ENCODE measurements at places on chromosomes 3 and 15. TPM values are rescaled to one million over a fixed set of nuclear protein-coding genes. Genes with fewer than 3 reads are reported as not detected.

DNA sequence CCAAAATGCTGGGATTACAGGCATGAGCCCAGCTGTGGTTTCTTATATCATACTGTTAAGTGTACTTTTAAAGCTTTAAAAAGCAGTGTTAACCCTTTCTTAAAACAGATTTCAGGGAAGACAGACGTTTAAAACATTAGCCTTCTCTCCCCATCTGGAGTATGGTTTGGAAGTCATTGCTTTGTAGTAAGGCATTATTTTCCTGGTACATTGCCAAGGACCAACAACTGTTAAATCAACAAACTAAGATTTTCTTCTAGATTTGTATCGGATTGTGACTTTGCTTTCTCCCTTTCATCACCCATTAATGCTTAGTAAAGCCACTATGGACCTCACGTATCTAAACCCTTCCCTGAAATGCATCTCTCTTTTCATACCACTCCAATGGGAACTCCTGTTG, 50.5 kb downstream of the UBE2E1 start:
- H3K27me3 ChIP-seq, result no peaks in the 10 kb centered on the region
- no peak for DNase-seq
- no peak overlapping the region for H3K4me3 ChIP-seq
- H3K36me3 ChIP-seq, result peaks cover 25% of the 10 kb centered on the region
- H3K4me1 ChIP-seq, result peaks cover 31% of the 10 kb centered on the region

- peaks cover 57% of the 10 kb centered on the region for H3K4me1 ChIP-seq
- peaks cover 25% of the 10 kb centered on the region for H3K36me3 ChIP-seq
- peak; percentile 77 for DNase-seq
- H3K4me3 ChIP-seq, result peak overlapping the region; percentile 93
Measured at GRCh38 chr3:30607032-30607833, 832 bp downstream of the TGFBR2 start.

DNA sequence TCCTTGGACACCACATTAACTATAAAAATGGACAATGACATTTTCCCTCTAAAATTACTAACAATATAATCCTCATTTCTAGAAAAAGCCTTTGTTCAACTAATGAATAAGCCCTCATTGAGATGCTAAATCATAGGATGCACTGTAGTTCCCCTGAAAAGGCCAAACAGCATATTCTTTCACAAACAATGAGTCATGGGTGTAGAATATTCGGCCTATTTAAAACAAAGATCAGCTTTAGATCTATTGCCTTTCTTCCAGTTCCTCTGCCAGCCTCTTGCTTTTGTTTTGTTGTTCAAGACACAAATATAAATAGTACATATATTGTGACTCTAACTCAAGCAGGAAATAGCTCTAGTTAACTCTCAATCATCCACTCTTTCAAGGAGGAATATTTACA, 82.5 kb downstream of the ADAM10 start:
- no peaks in the 10 kb centered on the region for H3K27me3 ChIP-seq
- peaks cover 4% of the 10 kb centered on the region for H3K4me1 ChIP-seq
- peaks cover 57% of the 10 kb centered on the region for H3K36me3 ChIP-seq
- no peak overlapping the region for H3K4me3 ChIP-seq
- no peak overlapping the region for H3K27ac ChIP-seq
- no peak for DNase-seq

GRCh38 chr15:63986185-63986680, 60.1 kb downstream of the DAPK2 start:
- H3K4me3 ChIP-seq, result no peak overlapping the region
- DNase-seq, result no peak
- H3K27me3 ChIP-seq, result peaks cover 2% of the 10 kb centered on the region
- H3K36me3 ChIP-seq, result no peaks in the 10 kb centered on the region
- peaks cover 6% of the 10 kb centered on the region for H3K4me1 ChIP-seq

GRCh38 chr3:177781686-177782161, 584.4 kb upstream of the TBL1XR1 start:
- H3K4me3 ChIP-seq, result no peak overlapping the region
- no peak overlapping the region for H3K27ac ChIP-seq
- H3K4me1 ChIP-seq, result peaks cover 17% of the 10 kb centered on the region
- peaks cover 10% of the 10 kb centered on the region for H3K36me3 ChIP-seq
- DNase-seq, result no peak

DNA sequence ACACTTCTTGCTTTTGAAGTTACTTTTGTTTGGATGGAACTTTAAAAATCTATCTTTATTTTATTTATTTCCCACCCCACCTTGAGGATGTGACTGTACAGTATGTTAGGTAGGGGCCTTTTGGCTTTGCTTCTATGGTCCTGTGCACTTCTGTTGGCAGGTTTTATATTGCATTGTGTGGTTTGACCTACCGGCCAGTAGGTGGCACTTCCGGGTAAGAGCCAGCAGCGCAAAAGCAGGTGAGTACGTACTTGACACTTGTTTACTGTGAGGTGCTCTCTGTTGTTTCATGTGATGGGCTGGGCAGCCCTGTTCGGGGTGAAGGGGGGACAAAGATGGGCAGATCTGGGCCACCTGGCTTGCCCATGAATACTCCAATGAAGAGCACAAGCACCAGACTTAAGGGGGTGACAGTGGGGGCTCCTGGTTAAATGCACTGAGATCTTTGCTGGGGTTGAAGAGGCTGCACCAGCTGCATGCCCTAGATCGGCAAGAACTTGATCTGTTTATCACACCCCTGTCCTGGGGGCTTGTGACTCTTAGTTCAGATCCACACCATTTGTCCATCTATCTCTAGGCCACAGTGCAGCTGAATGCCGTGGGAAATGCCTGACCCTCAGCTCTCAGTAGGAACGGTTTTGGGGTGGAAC, 131.6 kb downstream of the NLGN1 start:
- H3K4me3 ChIP-seq, result no peak overlapping the region
- no peak overlapping the region for H3K27ac ChIP-seq
- no peaks in the 10 kb centered on the region for H3K36me3 ChIP-seq
- H3K4me1 ChIP-seq, result no peaks in the 10 kb centered on the region
- DNase-seq, result no peak

GRCh38 chr3:13844911-13845310, 35.0 kb downstream of the WNT7A start:
- no peaks in the 10 kb centered on the region for H3K4me1 ChIP-seq
- H3K4me3 ChIP-seq, result no peak overlapping the region
- H3K36me3 ChIP-seq, result no peaks in the 10 kb centered on the region
- H3K27me3 ChIP-seq, result no peaks in the 10 kb centered on the region
- no peak for DNase-seq

- DNase-seq, result no peak
- peaks cover 8% of the 10 kb centered on the region for H3K4me1 ChIP-seq
- no peak overlapping the region for H3K27ac ChIP-seq
- no peaks in the 10 kb centered on the region for H3K36me3 ChIP-seq
- no peak overlapping the region for H3K4me3 ChIP-seq
- peaks cover 8% of the 10 kb centered on the region for H3K27me3 ChIP-seq
Measured at GRCh38 chr3:134360046-134360445, 14.2 kb downstream of the AMOTL2 start.

DNA sequence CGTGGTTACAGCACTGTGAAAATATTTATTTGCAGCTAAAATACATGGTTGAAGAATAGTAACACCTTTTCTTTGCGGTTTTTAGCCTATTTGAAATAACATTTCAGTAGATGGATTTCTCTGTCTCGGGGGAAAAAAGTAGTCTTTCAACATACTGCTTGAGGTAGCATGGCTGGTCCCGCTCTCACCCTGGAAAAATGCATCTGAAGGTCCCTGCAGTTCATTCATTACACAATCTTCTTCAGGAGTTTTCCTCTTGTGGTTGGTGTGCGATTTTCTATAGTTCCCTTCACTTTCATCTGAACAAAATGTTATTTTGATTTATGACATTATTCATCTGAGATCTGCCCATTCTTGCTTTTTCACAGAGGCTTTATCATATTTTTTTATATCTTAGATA, 75.9 kb downstream of the STRIT1 start:
- no peaks in the 10 kb centered on the region for H3K4me1 ChIP-seq
- DNase-seq, result no peak
- H3K36me3 ChIP-seq, result no peaks in the 10 kb centered on the region
- no peak overlapping the region for H3K4me3 ChIP-seq

- peaks cover 44% of the 10 kb centered on the region for H3K27me3 ChIP-seq
- DNase-seq, result no peak
- H3K4me1 ChIP-seq, result peaks cover 13% of the 10 kb centered on the region
Measured at GRCh38 chr3:39805650-39806049, 3.8 kb upstream of the MYRIP start.

DNA sequence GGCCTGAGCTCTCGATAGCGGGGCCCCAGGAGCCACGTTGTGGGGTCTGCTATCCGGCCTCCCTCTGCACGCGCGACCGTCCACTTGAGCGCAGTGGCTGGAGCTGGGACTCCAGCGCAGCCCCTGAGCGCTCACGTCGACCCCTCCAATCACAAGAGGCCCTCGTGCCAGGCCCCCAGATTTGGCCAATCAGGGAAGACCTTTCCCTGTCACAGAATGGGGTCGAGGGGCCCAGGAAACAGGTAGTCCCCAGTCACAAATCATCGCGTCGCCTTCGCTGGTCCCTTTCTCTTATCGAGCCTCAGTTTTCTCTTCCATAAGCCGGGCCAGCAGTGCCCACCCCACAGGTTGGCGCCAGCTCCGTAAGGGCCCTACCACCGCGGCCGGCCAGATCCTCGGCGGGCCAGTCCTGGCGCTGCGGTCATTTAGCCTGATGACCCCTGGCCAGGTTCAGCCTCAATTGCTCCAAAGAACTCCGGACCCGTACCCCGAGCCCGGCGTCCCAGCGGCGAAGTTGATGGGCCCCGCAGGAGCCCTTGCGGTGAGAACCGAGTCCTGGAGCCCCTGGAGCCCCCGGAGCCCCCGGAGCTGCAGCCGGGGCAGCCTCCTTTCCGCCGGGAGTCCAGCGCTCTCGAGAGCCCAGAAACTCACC, 435 bp downstream of the ALDH1L1 start:
- H3K27me3 ChIP-seq, result peaks cover 62% of the 10 kb centered on the region
- DNase-seq, result no peak
- peaks cover 1% of the 10 kb centered on the region for H3K4me1 ChIP-seq
- no peak overlapping the region for H3K4me3 ChIP-seq

GRCh38 chr15:71336671-71337070, 221.4 kb downstream of the THSD4 start:
- DNase-seq, result no peak
- no peaks in the 10 kb centered on the region for H3K4me1 ChIP-seq
- H3K27ac ChIP-seq, result no peak overlapping the region

- no peak overlapping the region for H3K27ac ChIP-seq
- no peaks in the 10 kb centered on the region for H3K4me1 ChIP-seq
- no peaks in the 10 kb centered on the region for H3K36me3 ChIP-seq
Measured at GRCh38 chr3:43865351-43865750, 174.6 kb downstream of the ABHD5 start.

SERPINI1 gene
- 2.4 TPM for total RNA-seq

ROPN1 gene
- not detected for total RNA-seq

PIERCE2 gene
- total RNA-seq, result not detected

DNAH12 gene
- total RNA-seq, result 0.20 TPM

TM4SF1 gene
- total RNA-seq, result not detected

ARHGAP31 gene
- 1.7 TPM for total RNA-seq

SERPINI2 gene
- not detected for total RNA-seq

HEG1 gene
- total RNA-seq, result 49.5 TPM

DGKG gene
- total RNA-seq, result 0.19 TPM
